ENCODE measurements at places on chromosomes 4 and X.
A peak's percentile ranks its signal among the peaks of the same experiment; 100 is the strongest.

- H3K27ac ChIP-seq: no peak overlapping the region
- no peaks in the 10 kb centered on the region for H3K27me3 ChIP-seq
- H3K4me3 ChIP-seq: no peak overlapping the region
- H3K36me3 ChIP-seq: no peaks in the 10 kb centered on the region
- H3K4me1 ChIP-seq: peaks cover 19% of the 10 kb centered on the region
- peak; percentile 51 for DNase-seq
These were observed 4.4 kb upstream of the METTL14 start for GRCh38 chr4:118680808-118681207.

DNA sequence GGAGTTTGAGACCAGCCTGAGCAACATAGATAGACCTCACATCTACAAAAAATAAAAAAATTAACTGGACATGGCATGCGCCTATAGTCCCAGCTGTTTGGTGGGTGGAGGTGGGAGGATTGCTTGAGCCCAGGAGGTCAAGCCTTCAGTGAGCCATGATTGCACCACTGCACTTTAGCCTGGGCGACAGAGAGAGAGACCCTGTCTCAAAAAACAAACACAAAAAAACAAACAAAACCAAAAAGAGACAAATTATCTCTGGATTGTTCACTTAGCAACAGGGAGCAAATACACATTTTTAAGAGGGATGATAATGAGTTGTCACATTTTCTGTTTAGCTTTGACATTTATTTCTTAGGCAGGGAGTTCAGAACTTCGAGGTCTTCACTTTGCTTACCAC, 155.4 kb downstream of the CEP135 start:
- no peak overlapping the region for H3K4me3 ChIP-seq
- no peak for DNase-seq
- no peaks in the 10 kb centered on the region for H3K4me1 ChIP-seq
- H3K27ac ChIP-seq: no peak overlapping the region
- 0 out of 2 replicates have a peak, but pooled peaks cover 1% of the 10 kb centered on the region for H3K27me3 ChIP-seq

- H3K27ac ChIP-seq: no peak overlapping the region
- no peaks in the 10 kb centered on the region for H3K36me3 ChIP-seq
- H3K4me1 ChIP-seq: no peaks in the 10 kb centered on the region
- no peak overlapping the region for H3K4me3 ChIP-seq
- no peaks in the 10 kb centered on the region for H3K27me3 ChIP-seq
These were observed 355.9 kb downstream of the GPM6A start for GRCh38 chr4:175456131-175456530.

DNA sequence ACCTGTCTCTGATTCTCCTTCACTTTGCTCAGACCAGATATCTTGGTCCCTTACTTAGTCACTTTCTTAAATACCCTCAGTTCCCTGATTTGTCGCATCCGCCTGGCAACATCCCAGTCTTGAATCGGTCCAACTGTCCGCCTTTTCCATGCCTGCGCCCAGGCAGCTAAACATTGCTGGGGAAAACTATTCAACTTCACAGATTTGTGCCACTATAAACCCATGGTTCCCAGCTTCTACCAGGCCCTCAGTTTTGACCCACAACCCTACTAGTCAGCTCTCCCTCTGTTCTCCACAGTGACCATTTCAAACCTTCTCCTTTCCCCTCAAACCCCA, 451 bp upstream of the FGD1 start:
- H3K27me3 ChIP-seq: no peaks in the 10 kb centered on the region
- no peaks in the 10 kb centered on the region for H3K4me1 ChIP-seq
- no peak for DNase-seq
- H3K27ac ChIP-seq: no peak overlapping the region
- H3K36me3 ChIP-seq: no peaks in the 10 kb centered on the region

All from Karpas-422 (cell line).